ENCODE measurements at places on chromosomes 6 and 20.

DNA sequence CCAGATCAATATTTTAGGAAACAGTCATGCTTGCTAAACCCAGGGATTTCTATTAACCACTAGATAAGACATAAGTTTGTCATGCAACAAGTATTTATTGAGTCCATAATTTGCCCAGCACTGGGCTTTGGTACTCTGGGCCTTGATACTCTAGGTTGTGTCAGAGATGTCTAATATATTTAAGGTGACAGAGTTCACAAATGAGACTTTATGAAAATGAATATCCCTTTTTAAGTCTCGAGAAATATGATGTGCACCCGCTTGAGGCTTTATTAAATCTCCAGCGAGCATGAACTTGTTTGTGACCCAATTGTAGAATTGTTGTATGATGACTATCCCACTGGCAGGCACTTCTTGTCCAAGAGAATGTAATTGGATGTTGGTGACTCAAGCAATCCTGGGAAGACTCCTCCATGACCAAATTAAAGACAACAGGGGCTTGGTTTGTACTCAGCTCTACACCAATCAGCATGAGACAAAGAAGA lies 109.2 kb downstream of the ESR1 start:
- DNase-seq = no peak

GRCh38 chr20:8012724-8013123 lies 6.8 kb downstream of the TMX4 start:
- no peak for DNase-seq

GRCh38 chr6:133340557-133340956 lies 99.4 kb downstream of the EYA4 start:
- DNase-seq = no peak

DNA sequence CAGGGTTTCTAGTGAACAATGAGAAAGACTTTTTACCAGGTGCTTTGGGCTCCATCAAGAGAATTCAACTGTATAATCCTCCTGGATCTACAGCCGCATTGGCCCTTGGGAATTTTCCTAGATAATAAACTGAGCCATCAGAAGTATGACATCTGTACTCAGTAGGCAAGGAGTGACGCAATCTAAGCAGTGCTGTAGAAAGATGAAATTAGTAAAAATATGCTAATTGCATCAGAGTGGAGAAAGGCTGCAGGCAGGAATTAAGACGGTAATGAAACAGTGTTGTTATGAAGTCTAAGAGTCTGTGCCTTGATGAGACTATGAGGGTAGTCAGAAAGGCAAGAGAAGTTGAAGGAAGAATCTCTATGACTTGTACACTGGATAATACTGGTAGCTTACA lies 507.9 kb upstream of the SOX4 start:
- DNase-seq = no peak
